ENCODE measurements at places on chromosomes 6 and 20. TPM values are rescaled to one million over a fixed set of nuclear protein-coding genes. Genes with fewer than 3 reads are reported as not detected.

GRCh38 chr6:132961122-132961521 is 146.8 kb downstream of the RPS12 start:
- no peak for DNase-seq

- no peak for DNase-seq
Observed at GRCh38 chr6:45326698-45327417, 1.3 kb upstream of the RUNX2 start.

GRCh38 chr6:72650081-72650745 is 28.3 kb downstream of the KCNQ5 start:
- DNase-seq, result no peak

RFX6 gene
- 0.08 TPM for polyA plus RNA-seq

GRCh38 chr6:169847901-169848311 is 96.5 kb downstream of the ERMARD start:
- DNase-seq, result no peak

ELOVL4 gene
- 3.8 TPM for polyA plus RNA-seq

DNA sequence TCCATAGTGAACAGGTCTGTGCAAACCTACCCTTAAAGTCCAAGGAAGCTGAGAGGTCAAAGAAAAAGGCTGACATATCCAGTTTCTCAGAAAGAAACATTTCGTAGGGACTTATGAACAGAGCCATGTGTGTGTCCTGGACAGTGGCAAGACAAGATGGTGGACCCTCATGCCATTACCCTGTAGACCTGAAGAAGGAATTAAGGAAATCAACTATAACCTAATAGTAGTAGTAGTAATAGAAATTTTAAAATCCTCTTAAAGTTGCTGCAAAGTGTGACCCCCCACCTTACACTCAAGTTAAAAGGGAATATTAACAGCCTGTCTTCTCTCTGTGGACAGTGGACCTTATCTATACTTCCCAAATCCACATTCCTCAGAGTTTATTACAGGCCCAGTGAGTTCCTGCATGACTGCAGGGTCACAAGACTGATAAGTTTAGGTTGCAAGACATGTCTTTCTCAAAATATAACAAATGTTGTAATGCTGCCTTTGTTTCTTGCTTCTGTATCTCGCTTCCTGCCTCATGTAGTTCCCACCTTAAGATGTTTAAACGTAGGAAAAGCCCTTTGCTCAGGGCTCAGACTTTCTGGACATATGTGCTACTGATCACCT is 10.6 kb downstream of the IL22RA2 start:
- DNase-seq, result no peak

DNA sequence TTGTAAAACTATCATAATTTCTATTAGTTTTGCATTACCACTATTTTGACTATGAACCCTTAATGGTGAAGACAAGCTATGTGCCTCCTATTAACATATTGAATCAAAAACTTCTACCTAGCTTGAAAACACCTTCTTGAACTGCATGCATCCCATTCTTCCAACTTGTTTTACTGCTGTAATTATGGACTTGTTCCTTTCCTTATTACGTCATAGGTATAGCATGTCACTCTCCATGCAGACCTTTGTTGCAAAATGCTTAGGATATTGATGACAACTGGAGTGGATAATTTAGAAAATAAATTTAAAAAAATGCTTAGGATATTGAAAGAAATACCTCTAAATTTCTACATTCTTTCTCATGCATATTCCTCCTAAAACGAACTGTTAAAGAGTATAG is 219.3 kb downstream of the KCNQ5 start:
- DNase-seq, result no peak

SIM1 gene
- 24.4 TPM for polyA plus RNA-seq

HSPA12B gene
- polyA plus RNA-seq, result 14.9 TPM

- no peak for DNase-seq
Observed at GRCh38 chr6:34027445-34027936, 118.4 kb downstream of the GRM4 start.

ANKEF1 gene
- 7.6 TPM for polyA plus RNA-seq

DNA sequence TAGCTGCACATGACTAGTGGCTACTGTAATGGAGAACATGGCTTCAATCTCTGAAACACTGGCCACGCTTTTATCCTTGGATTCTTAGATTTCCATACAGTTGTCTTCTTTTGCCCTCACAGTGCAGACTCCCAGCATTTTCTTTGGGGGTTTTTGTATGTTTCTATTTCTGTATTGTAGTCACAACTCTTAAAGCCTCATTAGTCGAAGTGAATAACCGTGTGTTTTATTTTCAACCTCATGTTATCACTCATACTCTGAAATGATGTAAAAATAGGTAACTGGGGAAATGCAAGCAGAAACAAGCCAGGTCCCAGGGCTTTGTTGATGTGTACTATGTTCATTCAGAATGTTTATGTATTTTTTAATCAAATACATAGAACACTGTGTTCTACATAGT is 162.9 kb downstream of the JARID2 start:
- no peak for DNase-seq

FAM209B gene
- not detected for polyA plus RNA-seq

CYP24A1 gene
- polyA plus RNA-seq, result 4.2 TPM

- DNase-seq, result no peak
Observed at GRCh38 chr6:156863504-156863903, 86.3 kb downstream of the ARID1B start.

TSPYL1 gene
- 98.8 TPM for polyA plus RNA-seq

HLA-DRB5 gene
- polyA plus RNA-seq, result 13.5 TPM

DNA sequence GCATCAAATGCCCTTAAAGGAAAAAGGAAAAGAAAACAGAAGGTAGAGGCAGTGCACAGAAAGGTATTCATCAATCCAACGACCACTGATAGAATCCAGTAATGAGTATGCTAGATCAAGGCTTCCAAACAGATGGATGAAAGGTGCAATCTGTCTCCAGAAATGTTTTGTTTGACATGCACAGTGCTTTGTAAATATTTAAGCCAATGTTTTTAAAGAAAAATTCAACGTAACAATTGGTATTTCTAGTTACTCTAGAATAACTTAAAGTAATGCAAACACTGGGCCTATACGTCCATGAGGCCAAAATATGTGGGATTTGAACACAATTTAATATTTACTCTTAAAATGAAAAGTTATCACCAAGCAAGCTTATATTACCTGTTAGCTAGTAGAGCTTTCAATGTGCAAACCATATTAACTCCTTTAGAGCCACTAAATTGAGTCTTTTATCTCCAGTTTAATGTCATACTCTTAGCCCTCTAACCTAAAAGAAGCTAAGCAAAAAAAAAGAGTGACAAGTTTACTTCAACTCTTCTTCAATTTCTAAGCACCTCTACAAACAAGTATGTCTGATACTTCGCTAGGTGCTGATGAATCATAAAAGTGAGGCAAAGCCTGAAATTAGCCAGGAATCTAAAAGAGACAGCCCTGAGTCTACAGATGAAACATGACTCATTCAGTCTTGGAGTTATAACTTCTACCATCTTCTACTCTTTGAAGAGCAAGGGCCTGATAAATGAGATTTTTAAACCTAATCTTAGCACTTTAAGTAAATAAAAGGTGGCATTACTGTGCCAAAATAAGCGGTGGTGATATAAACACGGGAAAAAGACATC is 169.8 kb downstream of the PTPRK start:
- no peak for DNase-seq

DNA sequence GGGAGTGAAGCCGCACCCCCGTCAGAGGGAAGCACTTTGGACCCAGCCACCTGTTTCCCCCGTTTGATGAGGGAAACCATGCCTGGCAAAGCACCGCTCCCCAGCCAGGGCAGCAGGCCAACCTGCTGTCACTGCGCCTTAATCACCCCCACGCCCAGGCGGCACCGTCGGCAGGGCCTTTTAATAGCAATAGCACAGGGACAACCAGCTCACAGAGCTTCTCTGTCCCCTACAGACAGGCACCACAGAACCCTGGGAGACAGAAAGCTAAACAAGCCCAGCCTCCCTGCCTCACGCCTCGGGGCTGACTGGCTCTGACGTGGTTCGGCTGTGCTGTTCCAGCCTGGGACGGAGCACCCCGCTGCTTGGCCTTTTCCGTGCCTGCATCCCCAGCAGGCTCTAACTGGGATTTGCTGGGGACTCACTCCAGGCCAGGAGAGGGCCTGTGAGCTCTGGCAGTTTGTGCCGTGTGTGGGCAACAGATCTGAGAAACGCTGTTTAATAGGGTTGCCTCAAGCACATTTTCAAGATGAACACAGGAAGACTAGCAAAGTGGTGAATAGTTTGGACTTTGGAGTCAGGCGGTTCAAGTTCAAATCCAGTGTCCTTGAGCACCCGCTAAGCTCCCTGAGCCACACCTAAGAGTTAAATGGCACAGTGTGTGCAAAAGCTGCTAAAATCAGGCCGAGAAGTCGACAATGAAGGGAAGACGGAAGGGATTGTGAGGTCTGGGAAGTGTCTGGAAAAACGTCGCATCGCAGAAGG is 223.8 kb downstream of the NRN1 start:
- DNase-seq, result no peak

GRCh38 chr6:21748343-21749056 is 154.9 kb downstream of the SOX4 start:
- no peak for DNase-seq

GRCh38 chr6:162525181-162525580 is 202.4 kb downstream of the PRKN start:
- no peak for DNase-seq

ZSCAN31 gene
- polyA plus RNA-seq, result 8.4 TPM
